ENCODE measurements at places on chromosomes 11 and 22.

DNA sequence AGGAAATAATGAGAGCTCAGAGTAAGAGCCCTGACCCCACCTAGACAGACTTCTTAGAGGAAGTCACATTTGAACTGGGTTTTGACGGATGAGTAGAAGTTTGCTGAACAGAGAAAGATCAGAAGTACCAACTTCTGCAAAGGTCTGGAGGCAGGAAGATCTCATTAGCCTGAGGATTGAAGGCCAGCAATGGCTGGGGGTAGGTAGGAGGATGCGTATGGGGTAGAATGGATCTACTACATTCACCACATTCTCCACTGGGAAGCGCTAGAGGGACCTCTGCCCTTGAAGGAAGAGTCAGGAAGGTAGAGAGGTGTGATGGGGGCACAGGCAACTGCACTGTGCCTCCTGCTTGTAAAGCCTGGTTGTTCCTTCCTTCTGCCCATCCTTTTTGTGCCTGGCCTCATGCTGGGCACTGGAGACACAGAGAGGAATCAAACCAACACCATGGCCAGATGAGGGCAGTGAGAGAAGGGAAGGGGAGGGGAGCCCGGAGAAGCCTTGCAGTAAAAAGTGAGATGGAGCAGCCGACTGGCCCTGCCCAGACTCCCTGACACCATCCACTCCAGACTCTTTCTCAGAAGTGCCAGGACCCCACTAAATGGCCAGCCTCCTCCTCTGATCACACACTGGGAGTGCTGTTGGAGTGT, 4.9 kb downstream of the TPBGL start:
- DNase-seq = no peak

DNA sequence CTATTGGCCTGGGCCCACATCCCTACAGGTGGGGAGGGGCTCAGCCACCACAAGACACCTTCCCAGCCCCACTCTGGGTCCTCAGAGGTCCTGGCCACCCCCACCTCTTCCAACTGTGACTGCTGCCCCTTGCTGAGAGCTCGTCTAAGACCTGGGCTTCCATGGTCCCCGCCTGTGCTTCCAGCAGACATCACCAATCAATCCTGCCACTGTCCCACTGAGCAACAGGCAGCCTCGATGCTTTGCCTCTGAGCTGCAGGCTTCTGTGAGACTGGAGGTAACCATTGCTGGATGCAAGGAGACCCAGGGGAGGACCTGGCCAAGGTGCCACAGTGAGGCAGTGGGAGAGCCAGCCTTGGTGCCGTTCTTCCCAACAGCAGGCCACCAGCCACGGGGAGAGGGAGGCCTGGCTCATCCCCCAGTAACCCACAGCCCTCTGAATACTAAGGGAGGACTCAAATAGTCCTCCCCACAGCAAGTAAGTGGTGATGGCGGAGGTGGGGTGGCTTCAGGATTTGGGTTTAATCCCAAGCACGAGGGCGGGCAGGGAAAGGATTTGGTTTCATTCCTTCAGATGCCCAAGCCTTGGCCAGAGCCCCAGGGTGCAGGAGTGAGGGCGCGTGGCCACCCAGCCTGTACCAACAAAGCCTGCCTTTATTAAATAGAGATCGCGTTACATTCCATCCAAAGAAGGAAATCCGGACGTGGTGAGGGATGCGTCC, 5.5 kb upstream of the FADS3 start:
- DNase-seq = no peak

GRCh38 chr11:34358728-34359547, 1.1 kb upstream of the ABTB2 start:
- peak; percentile 46 for DNase-seq

DNA sequence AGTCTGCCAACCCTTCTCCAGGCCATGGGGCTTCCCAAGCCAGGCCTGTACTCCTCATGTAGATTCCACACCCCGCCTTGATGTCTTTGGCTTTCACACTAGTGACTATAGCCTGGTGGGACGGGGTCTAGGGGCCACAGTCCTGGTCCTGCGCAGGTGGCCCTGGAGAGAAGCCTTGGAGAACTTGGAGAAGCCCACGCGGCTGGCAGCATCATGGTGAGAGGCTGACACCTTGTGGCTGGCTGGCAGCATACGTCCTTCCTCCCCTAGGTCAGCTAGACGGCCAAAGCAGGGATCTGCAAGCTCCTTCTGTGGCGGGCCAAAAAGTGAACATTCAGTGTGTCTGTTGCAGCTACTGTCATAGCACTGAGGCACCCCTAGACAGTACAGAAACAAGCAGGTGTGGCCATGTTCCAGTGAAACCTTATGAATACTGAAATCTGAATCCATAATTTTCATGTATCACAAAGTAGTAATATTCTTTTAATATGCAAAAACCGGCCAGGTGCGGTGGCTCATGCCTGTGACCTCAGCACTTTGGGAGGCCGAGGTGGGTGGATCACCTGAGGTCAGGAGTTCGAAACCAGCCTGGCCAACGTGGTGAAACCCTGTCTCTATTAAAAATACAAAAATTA, 42.0 kb downstream of the FAM83F start:
- DNase-seq = peak; percentile 55

- no peak for DNase-seq
Observed at GRCh38 chr11:2930704-2931419, 1.6 kb upstream of the PHLDA2 start.

GRCh38 chr11:12329797-12330196, 47.6 kb upstream of the PARVA start:
- no peak for DNase-seq

DNA sequence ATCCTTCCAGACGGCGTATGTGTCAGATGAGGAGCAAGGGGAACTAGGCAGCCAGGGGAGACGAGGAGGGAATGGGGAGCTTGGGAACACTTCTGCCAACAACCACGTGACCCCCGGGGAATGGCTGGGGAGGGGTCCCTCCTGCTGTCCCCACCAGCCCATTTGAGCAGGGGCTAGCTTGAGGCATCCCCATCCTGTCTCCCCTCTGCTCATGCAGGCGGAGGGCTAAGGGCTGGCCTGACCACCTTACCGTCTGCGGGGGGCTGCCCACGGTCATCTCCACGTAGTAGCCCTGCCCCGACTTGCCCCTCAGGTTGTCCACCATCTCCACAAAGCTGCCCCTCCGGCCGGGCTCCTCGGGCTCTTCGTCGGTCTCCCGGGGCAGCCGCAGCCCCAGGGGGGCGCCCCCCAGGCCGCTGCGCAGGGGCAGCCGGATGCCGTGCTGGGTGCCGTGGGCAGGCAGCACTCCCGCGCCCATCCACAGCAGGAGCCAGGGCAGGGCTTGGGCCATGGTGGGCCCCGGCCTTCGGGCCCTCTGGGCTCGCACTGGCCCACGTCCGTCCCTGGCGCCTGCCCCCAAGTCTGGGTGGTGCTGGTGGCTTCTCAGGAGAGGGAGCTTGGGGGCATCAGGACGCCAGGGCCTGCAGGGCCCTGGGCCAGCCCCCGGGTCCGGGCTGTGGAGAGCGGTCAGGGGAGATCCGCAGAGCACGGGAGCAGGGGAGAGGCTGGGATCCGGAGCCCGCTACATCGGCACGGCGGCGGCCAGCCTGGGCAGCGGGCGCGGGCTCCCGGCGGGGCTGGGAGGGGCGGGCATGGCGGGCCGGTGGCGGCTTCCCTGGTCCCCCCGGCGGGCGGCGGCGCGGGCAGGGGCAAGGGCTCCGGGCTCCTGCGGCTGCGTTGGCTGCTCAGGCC, 515 bp downstream of the BACE1 start:
- DNase-seq = no peak

GRCh38 chr11:120710354-120711131, 199.0 kb downstream of the GRIK4 start:
- DNase-seq = no peak

- DNase-seq = no peak
Observed at GRCh38 chr11:115290893-115291292, 213.3 kb downstream of the CADM1 start.

DNA sequence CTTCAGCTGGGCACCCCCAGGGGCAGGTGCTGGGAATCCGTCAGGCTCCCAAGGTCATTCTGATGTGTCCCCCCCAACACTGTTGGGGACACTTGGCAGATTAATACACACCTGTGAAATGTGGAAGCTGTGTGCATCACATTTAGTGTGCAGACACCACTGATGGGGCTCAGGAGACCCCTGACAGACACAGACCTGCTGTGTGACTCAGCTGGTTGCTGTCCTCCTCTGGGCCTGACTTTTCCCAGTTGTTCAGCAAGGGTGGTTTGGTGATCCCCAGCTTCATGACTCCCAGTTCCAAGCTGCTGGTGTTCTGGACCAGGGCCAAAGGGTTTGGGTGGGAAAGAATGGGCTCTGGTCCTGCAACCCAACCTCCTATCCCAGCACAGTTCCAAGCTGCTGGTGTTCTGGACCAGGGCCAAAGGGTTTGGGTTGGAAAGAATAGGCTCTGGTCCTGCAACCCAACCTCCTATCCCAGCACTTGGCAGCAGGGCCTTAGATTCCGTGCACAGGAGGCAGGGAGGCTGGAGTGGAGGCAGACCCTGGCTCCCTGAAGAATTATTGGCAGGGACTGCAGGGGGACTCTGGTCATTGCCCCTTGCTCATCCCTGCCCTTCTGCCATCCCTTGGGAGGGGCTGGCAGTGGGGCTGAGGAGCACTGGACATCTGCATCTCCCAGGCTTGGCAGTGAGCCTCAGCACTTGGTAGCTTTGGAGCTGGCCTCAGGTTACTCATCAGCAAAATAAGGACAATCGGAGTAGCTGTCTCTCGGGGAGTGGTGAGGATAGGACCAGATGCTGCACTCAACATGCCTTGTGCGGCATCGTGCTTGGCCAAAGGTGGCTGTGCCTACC, 8.4 kb upstream of the OMP start:
- no peak for DNase-seq

GRCh38 chr22:33844273-33844672, 76.0 kb downstream of the LARGE1 start:
- DNase-seq = no peak

DNA sequence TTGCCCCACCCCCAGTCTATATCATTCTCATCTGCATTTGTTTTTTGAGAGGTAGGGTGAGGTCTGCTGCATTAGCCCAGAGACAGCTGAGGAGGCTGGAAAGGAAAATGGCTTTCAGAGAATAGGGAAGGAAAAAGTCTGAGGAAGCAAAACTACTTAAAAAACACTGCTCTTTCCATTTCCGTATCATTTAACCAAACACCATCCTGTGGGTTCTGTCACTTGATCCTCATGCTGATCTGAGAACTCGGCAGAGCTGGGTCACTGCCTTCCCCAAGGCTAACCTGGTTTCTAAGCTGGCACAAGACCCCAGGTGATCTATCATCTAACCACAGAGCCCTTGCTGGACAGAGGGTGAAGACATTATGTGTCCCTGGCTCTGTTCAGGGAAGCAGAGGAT, 1.2 kb downstream of the FOLR2 start:
- DNase-seq = no peak

DNA sequence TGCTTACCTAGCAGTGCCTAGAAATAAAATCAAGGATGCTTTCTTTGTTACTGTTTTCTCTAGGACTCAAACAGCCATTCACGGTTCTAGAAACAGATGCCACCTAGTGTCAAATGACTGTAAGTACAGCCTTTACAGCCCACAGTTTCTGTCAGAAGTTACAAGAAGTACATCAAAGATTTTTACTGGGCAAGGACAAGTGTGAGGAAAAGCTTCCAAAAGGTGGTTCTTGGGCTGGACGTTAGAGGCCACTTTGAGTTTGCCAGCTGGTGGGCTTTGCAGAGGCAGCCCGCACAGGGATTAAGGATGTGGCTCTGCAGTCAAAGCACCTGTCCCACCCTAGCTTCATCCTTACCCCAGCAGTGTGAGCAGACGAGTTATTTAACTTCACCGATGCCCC, 6.9 kb downstream of the KMT5B start:
- DNase-seq = peak; percentile 4

- DNase-seq = no peak
Observed at GRCh38 chr11:69815973-69816372, 3.2 kb downstream of the FGF3 start.

- DNase-seq = no peak
Observed at GRCh38 chr11:1387961-1388762, 1.6 kb upstream of the BRSK2 start.

GRCh38 chr11:110525883-110526282, 96.1 kb downstream of the FDX1 start:
- DNase-seq = no peak

DNA sequence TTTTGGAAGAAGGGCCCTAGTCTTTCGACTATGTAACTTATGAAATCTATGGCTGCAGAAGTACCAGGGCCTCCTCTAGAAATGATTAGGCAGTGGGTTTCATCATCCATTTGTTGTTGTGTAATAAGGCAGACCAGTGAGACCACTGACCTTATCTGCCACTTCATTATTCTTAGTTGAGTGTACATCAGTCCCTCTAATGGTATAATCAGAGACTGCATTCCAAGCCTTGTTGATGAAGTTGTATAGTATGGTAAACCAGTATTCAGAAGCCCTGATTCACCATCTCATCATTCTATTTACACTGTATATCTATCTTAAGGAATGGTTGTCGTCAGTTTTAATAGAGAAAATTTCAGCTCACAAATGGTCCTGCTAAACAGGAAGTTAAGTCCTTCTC, 32.2 kb upstream of the GRIA4 start:
- no peak for DNase-seq

DNA sequence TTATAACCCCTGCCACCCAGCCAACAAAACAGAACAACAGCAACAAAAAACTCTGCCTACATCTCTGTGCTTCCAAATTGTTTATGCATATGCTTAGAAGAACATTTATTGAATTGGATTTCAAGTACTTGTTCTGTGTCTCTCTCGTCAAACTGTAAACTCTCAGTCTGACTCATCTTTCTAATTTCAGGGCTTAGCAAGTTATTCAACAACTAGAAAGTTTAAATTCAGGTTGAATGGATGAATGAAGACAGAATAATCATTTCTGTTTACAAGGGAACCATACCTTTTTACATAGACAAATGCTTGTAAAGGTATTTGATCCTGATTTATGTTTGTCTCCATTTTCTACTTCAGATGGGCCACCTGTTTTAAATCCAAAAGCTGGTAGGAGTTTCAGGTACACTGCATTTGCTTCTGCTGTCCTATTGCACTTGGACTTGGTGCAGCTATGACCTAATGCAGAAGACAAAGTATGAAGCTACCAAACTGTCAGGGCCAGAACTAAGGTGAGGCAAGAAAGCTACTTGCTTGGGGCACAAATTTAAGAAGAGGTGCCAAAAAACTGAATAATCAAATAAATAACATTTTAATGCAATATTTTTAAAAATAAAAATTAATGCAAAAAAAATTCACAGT, 1.6 kb upstream of the FBXO3 start:
- no peak for DNase-seq

DNA sequence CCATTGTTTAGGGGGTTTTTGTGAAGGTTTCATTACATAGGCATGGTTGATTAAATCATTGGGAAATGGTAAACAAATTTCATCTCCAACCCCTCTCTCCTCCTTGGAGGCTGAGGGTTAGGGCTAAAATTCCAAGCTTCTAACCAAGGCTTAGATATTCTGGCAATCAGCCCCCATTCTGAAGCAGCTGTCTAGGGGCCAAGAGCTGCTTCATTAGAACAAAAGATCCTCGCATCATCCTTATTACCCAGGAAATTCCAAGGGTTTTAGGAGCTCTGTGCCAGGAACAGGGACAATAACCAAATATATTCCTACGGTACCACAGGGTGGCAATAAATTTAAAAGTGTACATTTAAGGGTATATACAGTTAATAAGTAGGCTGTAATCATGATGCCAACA, 22.5 kb upstream of the EED start:
- no peak for DNase-seq

GRCh38 chr11:15557457-15558230, 442.9 kb downstream of the INSC start:
- no peak for DNase-seq

- no peak for DNase-seq
Observed at GRCh38 chr11:67369801-67370284, 3.6 kb downstream of the CLCF1 start.

Measured in SHP77 treated with DMSO at 0.1 percent for 48 hours (cell line).